ENCODE measurements at places on chromosomes 3 and 15.

DNA sequence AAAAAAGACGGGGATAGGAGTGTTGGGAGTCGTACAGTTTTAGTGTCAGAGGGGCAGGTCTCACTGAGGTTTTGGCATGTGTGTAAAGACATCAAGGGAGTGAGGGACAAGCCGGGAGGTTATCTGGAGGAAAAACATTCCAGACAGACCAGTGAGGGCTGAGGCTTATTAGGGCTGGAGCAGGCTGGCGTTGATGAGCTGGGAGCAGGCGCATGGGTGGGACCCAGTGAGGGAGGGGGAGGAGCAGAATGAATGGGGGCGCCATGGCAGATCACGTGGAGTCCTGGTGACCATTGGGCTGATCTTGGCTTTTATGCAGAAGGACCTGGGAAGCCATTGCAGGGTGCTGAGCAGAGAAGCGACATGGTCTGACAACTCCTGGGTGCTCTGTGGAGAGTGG, 180.2 kb downstream of the SLCO3A1 start:
- no peak for DNase-seq

- no peak for DNase-seq
Observed at GRCh38 chr3:12541625-12542024, 3.7 kb downstream of the MKRN2OS start.

- no peak for DNase-seq
Observed at GRCh38 chr15:79248183-79248582, 34.3 kb upstream of the ANKRD34C start.

DNA sequence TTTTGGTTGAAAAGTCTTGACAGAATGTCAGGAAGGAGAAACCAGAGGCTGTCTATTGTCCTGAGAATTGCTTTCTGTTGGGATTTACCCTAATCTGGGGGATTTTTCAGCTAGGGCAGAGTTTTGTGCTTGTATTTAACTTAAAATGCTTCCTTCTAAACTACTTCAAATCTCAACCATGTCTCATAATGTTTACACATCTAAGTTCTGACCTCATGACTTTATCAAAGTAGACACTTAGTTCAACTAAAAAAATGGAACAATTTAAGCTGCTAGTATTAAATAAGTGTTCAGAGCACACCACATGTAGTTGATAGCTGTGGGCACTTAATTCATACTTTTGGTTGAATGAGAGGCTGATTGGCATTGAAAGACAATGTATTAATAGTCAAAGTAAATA, 28.2 kb downstream of the CLDN1 start:
- no peak for DNase-seq

DNA sequence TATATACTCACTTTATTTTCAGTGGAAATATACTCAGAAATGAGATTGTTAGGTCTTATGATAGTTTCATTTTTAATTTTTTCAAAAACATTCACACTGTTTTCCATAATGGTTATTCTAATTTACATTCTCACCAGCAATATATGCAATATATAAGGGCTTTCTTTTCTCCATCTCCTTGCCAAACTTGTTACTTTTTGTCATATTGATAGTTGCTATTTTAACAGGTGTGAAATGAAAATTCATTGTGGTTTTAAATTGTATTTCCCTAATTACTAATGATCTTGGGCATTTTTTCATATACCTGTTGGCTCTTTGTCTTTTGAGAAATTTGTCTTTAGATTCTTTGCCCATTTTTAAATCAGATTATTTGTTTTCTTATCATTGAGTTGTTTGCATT, 325.2 kb downstream of the DIPK2A start:
- DNase-seq = no peak

- DNase-seq = peak; percentile 82
Observed at GRCh38 chr15:31427411-31427810, 100.8 kb downstream of the KLF13 start.

- no peak for DNase-seq
Observed at GRCh38 chr15:37111427-37111717, 11.0 kb upstream of the MEIS2 start.

DNA sequence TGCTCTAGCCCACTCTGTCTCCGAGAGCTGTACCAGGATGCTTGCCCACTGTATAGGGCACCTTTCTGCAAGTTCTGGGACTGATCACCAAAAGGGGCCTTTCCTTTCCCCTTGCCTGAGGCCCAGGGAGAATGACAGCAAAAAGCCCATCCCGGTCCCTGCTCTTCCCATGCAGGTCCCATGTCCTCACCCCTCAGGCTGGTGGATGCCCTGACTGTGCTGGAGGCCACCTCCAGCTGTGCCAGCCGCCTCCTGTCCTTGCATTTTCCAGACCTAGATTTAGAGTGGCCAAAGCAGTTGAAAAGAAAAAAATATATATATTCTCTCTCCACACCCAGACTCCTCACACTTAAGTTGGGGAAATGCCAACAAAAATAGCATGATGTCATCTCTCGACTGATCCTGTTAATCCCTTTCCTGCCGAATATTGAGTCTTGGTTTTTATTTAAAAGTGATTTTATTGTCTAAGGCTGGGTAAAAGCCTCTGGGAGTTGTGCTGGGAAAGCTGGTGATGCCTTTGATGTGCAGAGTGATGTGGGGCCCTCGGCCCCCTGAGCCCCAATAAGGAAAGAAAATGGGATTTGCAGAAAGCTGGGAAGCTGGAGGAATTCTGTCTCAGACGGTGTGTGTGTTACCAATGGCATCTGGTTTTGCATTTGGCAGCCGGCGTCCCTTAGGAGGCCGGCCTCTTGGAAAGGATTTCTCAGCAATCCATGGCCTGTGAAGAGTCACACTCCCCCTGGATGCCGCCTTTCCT, 29.3 kb upstream of the TPM1 start:
- DNase-seq = no peak

GRCh38 chr15:51771773-51772172, 20.4 kb downstream of the TMOD2 start:
- no peak for DNase-seq

DNA sequence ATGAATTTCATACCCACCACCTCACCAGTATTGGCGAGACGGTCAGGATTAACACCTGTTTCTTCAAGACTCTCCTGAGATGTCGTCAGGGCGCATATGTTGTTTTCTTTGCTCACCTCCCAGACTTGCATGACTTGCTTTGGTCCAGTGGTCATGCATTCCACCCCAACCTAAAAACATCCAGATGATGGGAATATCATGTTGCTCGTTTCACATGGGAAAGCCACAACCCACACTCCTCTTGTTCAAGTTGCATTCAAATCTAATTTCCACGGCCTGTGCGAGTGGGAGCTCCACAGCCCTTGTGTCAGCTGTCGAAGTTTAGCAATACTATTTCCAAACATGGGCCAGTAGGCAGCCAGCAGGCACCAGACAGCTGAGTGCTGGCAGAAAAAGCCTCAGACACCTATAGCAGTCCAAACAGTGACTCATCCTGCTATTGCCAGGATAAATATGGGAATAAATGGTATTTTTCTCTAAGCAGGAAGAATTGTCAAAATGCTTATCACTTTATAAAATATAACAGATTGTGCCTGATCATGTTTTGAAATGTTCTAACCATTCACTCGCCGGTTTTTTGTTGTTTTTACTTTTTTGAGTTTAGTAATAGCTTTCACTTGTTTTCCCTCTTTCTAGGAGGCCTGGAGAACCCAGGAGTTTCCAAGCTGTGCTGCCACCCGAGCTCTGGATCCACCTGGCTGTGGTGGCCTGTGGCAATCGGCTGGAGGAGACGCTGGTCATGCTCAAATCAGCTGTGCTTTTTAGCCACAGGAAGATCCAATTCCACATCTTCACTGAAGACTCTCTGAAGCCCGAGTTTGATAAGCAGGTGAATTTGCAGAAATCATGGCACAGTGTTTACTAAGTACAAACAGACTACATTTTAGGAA, 20.1 kb downstream of the GXYLT2 start:
- no peak for DNase-seq

GRCh38 chr15:101128221-101129015, 123.4 kb downstream of the CHSY1 start:
- peak; percentile 37 for DNase-seq

- DNase-seq = peak; percentile 20
Observed at GRCh38 chr3:152937234-152937633, 102.3 kb downstream of the P2RY1 start.

DNA sequence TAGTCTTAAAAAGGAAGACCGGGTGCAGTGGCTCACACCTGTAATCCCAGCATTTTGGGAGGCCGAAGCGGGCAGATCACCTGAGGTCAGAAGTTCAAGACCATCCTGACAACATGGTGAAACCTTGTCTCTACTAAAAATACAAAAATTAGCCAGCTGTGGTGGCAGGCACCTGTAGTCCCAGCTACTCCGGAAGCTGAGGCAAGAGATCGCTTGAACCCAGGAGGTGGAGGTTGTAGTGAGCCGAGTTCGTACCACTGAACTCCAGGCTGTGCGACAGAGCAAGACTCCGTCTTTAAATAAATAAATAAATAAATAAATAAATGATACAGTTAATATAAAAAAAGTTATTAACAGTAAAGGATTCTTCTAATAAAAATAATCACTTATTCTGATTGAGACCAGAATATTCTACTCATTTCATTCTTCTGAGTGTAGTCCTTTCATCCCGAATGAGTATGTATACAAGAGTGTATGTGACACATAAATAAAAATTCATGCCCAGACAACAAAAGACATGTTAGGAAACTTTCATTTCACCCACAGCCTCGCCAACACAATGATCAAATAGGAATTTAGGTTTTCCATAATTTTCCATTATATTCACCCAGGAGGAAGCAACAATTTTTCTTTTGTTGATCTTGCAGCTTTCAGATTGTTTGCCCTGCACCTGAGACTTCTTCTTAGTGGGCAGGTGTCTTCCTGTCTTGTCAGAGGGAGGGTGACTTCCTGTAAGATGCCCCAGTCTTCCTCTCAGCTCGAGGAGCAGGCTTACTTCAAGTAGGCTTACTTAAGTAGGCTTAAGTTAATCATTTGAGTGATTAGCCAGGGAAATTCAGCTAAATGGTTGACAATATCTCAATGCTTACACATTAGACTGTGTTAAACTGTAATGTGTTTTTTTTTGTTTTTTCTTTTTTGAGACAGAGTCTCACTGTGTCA, 7.8 kb upstream of the NUP210 start:
- DNase-seq = no peak

GRCh38 chr3:103295974-103296570, 861.3 kb downstream of the ZPLD1 start:
- DNase-seq = no peak

- DNase-seq = no peak
Observed at GRCh38 chr3:114110439-114110838, 53.9 kb downstream of the QTRT2 start.

GRCh38 chr3:122481390-122481789, 33.3 kb downstream of the KPNA1 start:
- no peak for DNase-seq

DNA sequence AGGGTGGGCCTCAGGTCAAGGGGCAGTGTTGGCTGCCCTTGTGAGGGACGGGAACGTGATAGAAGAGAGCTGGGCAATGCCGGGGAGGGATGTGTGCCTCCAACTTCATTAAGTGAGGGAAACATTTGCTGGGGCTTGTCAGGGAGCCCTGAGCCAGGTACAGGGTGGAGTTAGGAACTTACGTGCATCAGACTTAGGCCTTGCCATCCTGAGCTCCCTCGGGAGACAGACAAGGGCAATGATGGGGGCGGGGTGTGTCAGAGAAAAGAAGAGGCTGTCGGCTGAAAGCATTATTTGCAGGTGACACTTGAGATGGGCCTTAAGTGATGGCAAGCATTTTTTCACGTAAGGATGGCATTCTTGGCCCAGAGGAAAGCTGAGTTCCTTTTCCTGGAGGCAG, 1.6 kb downstream of the FAM131A start:
- DNase-seq = no peak

DNA sequence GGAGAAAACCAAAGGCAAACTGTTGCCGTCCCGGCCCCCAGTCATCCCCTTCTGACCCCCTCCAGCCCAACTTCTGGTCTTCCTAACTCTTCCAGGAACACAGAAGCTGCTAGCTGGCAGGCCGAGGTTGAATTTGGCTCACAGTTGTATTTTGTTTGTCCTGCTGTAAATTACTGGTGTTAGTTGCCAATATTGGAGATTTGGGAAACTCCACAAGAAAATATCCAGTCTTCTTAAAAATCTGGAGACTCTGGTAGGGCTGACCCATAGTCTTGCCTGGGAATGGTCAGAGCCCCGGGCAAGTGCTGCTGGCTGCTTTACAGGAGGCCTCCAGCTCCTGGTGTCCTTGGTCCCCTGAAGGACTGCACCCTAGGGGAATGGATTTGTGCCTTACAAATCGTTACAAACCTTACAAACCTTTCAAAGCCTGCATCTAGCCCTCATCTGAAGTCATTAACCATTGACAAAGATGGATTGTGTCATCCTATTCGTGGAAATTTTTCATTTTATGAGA, 112.0 kb upstream of the MCTP2 start:
- DNase-seq = no peak

DNA sequence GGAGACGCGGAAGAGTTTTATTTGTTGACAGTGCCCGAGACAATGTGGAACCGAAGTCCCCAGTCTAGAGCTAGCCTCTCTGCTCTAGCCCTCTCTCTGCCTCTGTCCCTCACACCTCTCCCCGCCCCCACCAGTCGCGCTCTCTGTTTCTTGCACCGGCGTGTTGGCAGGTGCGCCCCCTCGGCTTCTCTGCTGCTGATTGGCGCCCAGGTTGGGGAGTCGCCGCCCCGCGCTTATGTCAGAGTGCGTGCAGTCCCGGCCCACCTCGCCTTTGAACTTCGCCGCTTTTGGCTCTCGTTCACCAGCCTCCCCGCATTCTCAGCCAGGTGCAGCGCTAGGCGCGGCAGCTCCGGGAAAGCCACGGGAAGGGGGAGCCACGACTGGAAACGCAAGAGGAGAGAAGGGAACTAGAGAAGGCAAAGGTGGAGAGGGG, at the start of gene SOX14:
TSS of gene SOX14 (plus strand) at position 315 of the 433 bp plus-strand sequence. CDS start 470 bp downstream, outside the sequence.
- no peak for DNase-seq

GRCh38 chr3:64616953-64617352, 70.8 kb downstream of the ADAMTS9 start:
- no peak for DNase-seq

- no peak for DNase-seq
Observed at GRCh38 chr3:24986612-24987011, 441.5 kb upstream of the RARB start.

GRCh38 chr3:16498130-16498890, 15.2 kb downstream of the RFTN1 start:
- DNase-seq = no peak

- DNase-seq = no peak
Observed at GRCh38 chr3:125461896-125462295, 58.1 kb downstream of the SNX4 start.

DNA sequence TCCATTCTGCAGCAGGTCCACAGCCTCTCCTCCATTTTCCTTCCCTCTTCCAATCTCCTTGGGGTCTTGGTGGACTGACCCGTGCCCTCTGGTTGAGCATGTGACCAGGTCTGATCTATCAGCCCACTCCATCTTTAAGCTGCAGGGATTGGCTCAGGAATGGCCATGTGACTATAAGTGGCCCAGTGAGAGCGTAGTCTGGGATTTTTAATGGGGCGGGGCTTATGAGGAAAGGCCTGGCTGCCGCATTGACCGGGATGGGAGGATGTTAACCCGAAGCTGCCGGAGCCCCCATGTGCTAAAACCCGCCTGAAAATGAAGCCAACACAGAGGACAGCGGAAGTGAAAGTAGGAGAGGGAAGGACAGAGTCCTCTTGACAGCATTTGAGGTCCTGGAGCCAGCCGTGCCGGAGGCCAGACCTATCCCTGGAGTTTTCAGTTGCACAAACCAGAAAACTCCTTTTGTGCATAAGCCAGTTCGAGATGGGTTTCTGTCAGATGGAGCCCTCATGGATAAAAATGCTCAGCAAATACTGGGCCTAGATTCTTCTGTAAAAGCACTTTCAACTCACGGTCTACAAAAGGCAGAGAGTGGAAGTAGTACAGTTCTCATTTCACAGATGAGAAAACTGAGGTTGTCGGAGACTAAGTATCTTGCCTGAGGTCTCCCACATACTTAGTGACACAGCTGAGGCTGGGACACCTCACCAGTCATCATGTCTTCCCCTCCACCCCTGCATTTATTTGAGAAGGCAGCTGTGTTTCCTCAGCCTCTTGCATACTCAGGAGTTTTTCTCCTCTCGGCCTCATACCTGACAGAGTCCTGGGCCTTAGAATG, 61.9 kb downstream of the ATP2B2 start:
- DNase-seq = peak; percentile 31
